Activated T-helper 1 cell treated with anti-CD3 and anti-CD28 coated beads, Interleukin-2, amount 50 U/mL, for 16 hours (primary cell): ENCODE measurements at places on chromosomes 6 and 20.

DNA sequence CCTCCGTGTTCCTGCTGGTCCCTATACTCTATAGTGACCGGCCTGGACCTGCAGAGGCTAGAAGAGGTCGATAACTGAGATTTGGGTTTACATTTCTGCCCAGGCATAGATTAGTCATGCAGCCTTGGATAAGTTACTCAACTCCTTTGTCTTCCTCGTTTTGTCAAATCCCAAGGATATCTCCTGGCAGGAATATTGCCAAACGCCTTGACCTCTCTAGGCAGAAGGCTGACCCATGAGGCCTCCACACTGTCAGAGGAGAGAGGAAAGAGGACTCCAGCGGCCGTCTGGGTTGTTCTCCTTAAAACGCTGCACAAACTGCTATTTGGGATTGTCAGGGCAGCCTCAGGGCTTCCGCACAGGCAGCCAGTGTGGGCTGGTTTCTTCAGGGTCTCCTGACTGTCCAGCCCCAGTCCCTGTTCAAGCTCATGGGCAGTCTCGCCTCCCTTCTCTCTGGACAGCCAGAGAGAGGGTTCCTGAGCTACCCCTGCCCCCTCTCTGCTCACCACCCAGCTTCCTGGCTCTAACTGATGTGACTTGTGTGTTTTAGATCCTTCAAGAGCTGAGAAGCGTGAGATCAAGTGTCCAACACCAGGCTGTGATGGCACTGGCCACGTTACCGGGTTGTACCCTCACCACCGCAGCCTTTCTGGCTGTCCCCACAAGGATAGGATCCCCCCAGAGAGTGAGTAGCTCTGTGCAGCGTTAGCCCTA, 44.7 kb upstream of the PCMTD2 start:
- no peak for DNase-seq

DNA sequence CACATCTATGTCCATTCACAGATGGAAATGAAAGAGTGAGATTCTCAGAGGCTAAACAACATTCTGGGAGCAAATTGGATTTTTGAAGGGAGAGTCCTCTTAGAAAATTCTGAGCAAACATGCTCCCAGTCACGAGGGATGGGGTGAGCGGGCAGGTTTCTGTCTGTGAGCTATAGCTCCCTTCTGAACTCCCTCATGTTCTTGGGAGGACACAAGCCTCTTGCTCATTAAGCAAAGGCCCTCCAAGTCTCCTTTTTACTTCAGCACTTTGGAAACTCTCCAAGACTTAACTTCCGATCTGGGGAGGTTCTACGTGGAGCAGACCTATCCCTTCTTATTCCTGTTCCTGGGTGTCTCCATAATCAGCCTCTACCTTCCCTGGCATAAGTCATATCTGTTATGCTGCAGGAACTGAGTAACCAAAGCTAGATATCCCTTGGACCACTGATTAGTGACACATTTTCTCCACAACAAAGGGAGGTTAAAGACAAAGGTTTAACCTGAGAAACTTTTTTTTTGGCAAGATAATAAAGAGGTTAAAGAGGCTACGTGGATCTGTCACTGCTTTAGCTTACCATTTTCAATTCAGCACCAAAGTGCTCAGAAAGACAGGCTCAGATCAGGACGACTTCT, 33.0 kb upstream of the SMIM29 start:
- DNase-seq: no peak

DNA sequence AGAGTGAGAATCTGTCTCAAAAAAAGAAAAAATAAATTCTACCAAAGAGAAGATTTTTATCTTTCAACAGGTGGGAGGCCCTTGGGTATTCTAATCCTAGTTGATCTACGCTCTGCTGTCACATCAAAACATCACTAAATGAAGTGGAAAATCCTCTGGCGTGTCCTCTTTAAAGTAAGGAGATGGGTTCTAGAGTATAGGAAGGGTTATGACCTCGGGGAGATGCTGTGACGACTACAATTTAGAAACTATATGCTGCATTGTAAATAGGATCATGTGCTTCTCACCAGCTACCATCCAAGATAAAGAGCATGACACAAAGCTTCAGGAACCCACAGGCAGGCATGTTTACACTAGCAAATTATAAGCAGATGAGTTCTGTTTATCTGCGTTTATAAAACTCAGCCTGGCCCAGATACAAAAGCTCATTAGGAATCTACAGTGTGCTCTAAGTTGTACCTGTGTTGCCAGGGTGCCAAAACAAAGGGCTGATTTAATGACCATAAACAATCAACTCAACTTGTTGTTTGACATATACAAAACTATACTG, 197.1 kb upstream of the PLN start:
- DNase-seq: no peak

DNA sequence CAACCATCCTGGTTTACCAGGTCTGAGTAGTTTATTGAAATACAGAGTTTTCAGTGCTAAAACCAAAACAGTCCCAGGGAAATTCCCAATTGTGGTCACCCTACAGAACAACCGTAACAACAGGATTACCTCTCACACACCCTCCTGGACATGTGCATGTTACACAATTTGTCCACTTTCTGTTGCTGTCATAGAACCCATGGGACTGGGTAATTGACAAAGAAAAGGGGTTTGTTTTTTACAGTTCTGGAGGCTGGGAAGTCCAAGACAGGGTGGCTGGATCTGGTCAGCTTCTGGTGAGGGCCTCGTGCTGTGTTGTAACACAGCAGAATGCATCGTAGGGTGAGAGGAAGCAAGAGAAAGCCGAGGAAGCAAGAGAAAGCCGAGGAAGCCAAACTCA, 9.1 kb upstream of the ADA start:
- no peak for DNase-seq

GRCh38 chr6:14048837-14049236, 68.7 kb upstream of the CD83 start:
- DNase-seq: no peak
